ENCODE measurements at places on chromosomes 16 and 17. TPM values are rescaled to one million over a fixed set of nuclear protein-coding genes. Genes with fewer than 3 reads are reported as not detected.

Gene KRTAP2-1
- not detected for total RNA-seq

Gene CSHL1
- not detected for total RNA-seq

DNA sequence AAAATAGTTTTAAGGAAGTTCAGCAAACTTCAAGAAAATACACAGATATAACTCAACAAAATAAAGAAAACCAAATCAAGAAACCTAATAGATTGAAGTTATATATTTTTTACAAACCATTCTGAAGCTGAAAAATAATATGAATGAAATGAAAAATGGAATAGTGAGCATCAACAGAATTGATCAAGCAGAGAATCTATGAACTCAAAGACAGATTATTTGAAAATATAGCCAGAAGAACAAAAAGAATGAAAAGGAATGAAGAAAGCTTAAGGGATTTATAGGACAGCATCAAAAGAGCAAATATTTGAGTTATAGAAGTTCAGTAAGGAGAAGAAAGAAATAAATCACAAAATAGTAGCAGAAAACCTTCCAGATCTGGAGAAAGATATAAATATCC is 37.8 kb downstream of the CDR2 start:
- DNase-seq = no peak
- H3K36me3 ChIP-seq = peaks cover 88% of the 10 kb centered on the region
- peaks cover 16% of the 10 kb centered on the region for H3K4me1 ChIP-seq
- H3K4me3 ChIP-seq = no peak overlapping the region
- no peak overlapping the region for H3K27ac ChIP-seq

DNA sequence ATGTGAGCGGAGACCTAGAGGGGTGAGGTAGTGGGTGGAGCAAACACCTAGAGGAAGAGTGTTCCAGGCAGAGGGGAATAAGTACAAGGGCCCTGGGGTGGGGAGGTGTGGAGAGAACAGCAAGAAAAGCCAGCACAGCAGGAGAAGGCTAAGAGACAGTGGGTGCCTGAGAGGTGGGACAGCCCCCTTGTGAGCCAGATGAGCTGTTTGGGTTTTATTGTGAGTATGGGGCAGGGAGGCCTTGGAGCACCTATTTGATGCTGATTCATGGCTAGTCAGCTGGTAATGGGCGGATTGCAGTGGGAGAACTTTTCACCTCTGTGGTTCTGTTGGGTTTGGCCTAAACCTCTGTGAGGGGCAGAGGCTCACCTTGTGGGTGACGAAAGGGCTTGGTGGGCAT is 68.4 kb downstream of the ABCC1 start:
- no peaks in the 10 kb centered on the region for H3K27me3 ChIP-seq
- peaks cover 52% of the 10 kb centered on the region for H3K36me3 ChIP-seq
- no peak overlapping the region for H3K4me3 ChIP-seq
- H3K4me1 ChIP-seq = peaks cover 11% of the 10 kb centered on the region
- H3K27ac ChIP-seq = peak overlapping the region; percentile 66

- DNase-seq = no peak
- H3K4me1 ChIP-seq = peaks cover 31% of the 10 kb centered on the region
- H3K27ac ChIP-seq = peak overlapping the region; percentile 86
- no peaks in the 10 kb centered on the region for H3K27me3 ChIP-seq
- peak overlapping the region; percentile 90 for H3K4me3 ChIP-seq
Measured at GRCh38 chr16:30746638-30747175, 1.5 kb upstream of the PHKG2 start.

DNA sequence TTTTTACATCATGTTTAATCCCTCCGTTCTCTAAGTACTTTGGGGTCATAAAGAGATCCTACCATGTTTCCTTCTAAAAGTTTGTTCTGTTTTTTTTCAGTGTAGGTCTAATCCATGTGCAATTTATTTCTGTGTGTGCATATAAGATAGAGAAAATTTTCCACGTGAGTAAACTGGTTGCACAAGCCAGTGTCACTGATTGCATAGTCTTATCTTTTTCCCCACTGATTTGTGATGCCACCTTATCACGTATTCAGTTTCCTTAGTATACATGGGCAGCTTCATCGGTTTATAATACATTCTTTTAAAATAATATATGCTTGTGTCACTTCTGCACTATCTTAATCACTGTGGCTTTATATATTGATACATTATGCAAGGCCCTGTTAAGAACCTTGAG is 49.2 kb downstream of the MRTFB start:
- H3K36me3 ChIP-seq = peaks cover 4% of the 10 kb centered on the region
- no peak overlapping the region for H3K27ac ChIP-seq
- no peak for DNase-seq
- H3K27me3 ChIP-seq = no peaks in the 10 kb centered on the region

DNA sequence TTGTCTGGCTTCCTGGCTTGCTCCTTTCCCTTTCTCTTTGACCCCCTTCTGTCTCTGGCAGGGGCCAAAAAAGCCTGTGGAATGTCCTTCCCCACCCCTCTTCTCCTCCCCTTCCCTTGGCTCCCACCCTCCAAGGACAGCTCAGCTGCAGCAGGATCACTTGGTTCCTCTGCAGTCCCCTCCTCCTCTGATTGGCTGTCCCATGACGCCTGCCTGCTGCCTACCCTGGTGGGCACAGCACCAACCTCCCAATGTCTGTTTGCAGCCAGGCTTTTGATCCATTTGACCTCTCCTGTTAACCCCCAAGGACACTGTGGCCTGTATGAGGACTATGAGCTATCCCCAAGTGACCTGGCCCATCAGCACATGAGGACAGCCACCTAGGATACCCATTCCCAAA is 14.8 kb upstream of the MTMR4 start:
- H3K27ac ChIP-seq = no peak overlapping the region
- H3K4me3 ChIP-seq = no peak overlapping the region
- no peak for DNase-seq
- H3K36me3 ChIP-seq = no peaks in the 10 kb centered on the region
- H3K4me1 ChIP-seq = peaks cover 21% of the 10 kb centered on the region
- H3K27me3 ChIP-seq = peaks cover 28% of the 10 kb centered on the region

All from activated CD4-positive, alpha-beta T cell treated with anti-CD3 and anti-CD28 coated beads, Interleukin-2, amount 10 ng/mL, durations not matched to agents 7 days and 5 days (primary cell).